ENCODE measurements at places on chromosomes 7 and 10.

DNA sequence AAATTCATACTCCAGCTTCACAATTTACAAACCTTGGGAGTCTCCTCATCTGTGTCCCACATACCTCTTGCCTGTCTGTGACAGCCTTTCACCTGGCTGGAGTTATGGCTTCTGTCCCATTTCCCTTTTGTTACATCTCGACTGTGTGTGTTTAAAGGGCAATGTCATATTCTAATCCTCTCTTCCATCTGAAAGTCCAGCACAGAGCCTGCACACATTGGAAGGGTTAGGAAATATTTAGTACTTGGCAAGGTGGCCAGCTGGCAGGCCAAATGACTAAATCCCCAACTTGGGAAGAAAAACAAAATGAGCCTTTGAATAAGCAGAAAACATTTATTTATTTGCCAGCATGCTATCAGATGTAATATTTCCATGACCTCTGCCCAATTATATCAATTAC lies 120.1 kb upstream of the STK17A start:
- DNase-seq: no peak

GRCh38 chr10:98460837-98461499 lies 14.2 kb upstream of the HPS1 start:
- peak; percentile 73 for DNase-seq

DNA sequence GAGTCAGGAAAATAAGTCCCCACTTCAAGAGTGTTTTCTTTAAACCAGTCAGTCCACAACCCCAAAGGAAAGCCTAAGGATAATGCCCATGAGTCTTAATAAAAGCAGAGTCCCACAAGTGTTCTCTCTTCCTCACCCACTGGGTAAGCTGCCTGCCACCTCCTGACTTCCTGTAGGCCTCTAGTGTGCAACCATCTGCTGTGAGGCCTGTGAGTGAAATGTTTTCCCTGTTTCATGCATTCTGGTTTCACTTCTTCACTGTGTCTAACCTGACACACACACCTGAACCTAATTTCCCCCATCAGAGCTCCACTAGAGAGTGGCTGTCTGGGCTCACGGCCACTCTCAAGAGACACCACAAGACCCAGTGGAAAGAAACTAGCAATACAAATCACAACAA lies 38.9 kb upstream of the GDF10 start:
- DNase-seq: no peak

- DNase-seq: no peak
Observed at GRCh38 chr10:110455446-110455845, 42.3 kb upstream of the DUSP5 start.

- no peak for DNase-seq
Observed at GRCh38 chr10:108601851-108602250, 1321.5 kb downstream of the XPNPEP1 start.

GRCh38 chr7:55413442-55413841 lies 48.3 kb downstream of the LANCL2 start:
- DNase-seq: no peak

DNA sequence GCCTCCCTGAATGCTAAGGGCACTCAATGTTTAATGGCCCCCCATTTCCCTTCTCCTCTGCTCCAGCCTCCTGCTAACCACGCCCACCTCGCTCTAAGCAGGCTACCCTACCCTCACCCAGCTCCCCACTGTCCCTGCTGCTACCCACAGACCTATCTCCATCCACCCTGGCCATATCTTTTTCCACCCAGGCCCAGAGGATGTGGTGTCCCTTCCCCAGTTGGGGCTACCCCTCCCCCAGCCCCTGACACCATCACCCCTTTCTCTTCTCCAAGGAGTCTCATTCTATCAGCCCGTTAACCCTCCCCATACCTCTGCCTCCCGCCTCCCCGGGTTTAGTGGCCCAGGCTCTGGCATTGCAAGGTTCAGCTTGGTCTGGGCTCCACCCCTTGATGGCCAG lies 28.9 kb upstream of the PPIF start:
- no peak for DNase-seq

DNA sequence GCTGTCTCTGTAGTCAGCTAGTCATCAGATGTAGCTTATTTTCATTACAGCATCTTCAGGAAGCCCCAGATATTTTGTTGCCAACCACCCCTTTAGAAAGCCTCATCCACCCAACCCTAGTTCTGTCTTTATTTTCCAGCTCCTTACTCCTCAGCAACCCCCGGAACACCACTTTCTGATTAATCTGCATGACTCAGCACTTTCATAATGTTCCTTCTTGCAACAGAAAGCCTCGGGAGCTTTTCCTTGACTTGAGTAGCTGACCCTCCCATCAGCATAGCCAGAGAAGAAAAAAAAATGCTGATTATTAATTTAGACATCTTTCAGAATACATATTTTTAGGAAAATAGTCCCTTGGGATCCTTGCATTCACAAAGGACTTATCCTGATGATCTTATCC lies 244.0 kb upstream of the CXCL12 start:
- no peak for DNase-seq

DNA sequence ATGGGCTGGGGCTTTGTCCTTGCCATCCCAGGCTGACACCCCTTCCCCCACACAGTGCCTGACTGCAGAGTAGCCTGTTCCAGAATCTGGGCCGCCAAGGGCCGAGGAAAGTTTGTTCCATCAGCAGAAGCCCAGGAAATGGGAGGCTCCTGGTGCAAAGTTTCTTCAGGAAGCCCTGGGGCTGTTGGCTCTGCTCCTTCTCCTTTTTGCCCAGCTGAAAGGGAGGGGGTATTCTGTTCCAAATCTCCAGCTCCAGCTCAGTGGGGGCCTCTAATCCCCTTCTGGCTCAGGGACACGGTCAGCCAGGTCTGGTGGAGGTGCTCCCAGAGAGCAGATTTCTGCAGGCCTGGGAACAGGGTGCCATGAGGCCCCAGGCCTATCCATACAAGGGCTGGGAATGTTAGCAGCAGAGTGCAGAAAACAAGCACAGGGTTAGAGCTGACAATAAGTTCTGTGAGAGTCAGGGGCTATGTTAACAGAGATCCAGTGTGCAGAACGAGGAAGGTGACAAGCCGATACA lies 399.5 kb downstream of the RPS24 start:
- no peak for DNase-seq

GRCh38 chr7:116784647-116785046 lies 77.7 kb upstream of the CAPZA2 start:
- DNase-seq: no peak

GRCh38 chr7:68295386-68295785 lies 1298.8 kb downstream of the TYW1 start:
- DNase-seq: no peak

- DNase-seq: no peak
Observed at GRCh38 chr7:55124989-55125875, 106.4 kb downstream of the EGFR start.

GRCh38 chr7:1385086-1385808 lies 74.0 kb downstream of the MICALL2 start:
- no peak for DNase-seq

- DNase-seq: no peak
Observed at GRCh38 chr7:47337531-47337930, 244.4 kb downstream of the TNS3 start.
